Memory B cell (primary cell): ENCODE measurements at places on chromosomes 3 and 15.

DNA sequence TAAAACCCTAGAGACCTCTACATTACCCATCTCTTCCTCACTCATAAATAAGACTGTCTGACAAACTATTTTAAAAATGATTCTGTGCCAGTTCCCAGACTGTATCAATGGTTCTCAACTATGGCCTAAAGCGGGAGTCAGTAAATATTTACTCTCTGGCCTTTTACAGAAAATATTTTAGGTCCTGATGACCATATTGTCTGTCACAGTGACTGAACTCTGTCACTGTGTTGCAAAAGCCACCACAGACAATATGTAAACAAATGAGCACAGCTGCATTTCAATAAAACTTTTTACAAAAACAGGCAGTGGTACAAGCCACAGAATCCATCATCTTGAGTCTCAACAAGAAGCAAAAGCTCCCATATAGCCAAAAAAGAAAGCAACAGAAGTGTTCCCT lies 45.4 kb downstream of the PLOD2 start:
- H3K27ac ChIP-seq: no peak overlapping the region
- no peak overlapping the region for H3K4me3 ChIP-seq
- H3K27me3 ChIP-seq: no peaks in the 10 kb centered on the region

GRCh38 chr3:113151461-113152031 lies 59.8 kb upstream of the BOC start:
- no peak overlapping the region for H3K27ac ChIP-seq
- no peaks in the 10 kb centered on the region for H3K36me3 ChIP-seq
- H3K4me3 ChIP-seq: no peak overlapping the region
- peaks cover 2% of the 10 kb centered on the region for H3K4me1 ChIP-seq
- DNase-seq: no peak
- H3K27me3 ChIP-seq: no peaks in the 10 kb centered on the region

DNA sequence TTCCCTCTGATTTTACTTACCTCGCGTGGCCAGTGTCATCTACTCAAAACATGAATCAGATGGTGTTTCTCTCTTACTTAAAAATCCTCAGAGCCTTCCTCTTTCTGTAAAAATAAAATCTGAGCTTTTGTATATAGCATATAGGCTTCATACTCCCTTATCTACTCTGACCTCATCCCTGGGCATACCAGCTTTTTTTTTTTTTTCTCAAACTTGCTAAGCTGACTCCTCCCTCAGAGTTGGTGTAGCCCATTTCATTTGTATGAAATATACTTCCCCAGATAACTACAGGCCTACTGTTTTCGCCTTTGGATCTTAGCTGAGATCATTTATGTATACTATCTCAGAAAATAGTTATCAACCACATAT lies 648.9 kb upstream of the ALCAM start:
- peak overlapping the region; percentile 96 for H3K27ac ChIP-seq
- H3K4me1 ChIP-seq: peaks cover 22% of the 10 kb centered on the region
- no peaks in the 10 kb centered on the region for H3K27me3 ChIP-seq

GRCh38 chr3:58708116-58708791 lies 41.7 kb upstream of the FAM3D start:
- no peak for DNase-seq
- H3K27ac ChIP-seq: no peak overlapping the region
- no peak overlapping the region for H3K4me3 ChIP-seq
- H3K4me1 ChIP-seq: no peaks in the 10 kb centered on the region
- H3K36me3 ChIP-seq: no peaks in the 10 kb centered on the region
- peaks cover 7% of the 10 kb centered on the region for H3K27me3 ChIP-seq

DNA sequence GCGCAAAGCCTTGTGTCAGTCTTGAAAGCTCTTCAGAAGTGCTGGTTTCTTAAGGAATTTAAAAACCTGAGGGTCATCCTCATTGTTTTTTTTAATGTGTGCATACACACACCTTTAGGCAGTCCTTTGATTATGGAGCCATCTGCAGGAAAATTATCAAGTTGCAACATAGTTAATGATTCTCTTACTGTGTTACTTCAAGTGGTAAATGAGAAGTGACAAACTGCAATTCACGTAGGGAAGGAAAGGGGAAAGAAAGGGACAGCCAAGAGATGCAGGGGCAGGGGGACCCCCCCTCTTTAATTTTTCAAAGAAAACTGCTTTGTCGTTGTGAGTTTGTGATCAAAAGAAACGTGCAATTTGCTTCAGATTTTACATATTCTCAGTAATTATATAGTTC lies 162.4 kb upstream of the CGNL1 start:
- peak; percentile 14 for DNase-seq
- no peaks in the 10 kb centered on the region for H3K27me3 ChIP-seq
- peaks cover 24% of the 10 kb centered on the region for H3K4me1 ChIP-seq
- H3K36me3 ChIP-seq: peaks cover 6% of the 10 kb centered on the region
- no peak overlapping the region for H3K27ac ChIP-seq

GRCh38 chr3:171829841-171830517 lies 13.2 kb upstream of the TMEM212 start:
- H3K36me3 ChIP-seq: no peaks in the 10 kb centered on the region
- H3K27ac ChIP-seq: no peak overlapping the region

DNA sequence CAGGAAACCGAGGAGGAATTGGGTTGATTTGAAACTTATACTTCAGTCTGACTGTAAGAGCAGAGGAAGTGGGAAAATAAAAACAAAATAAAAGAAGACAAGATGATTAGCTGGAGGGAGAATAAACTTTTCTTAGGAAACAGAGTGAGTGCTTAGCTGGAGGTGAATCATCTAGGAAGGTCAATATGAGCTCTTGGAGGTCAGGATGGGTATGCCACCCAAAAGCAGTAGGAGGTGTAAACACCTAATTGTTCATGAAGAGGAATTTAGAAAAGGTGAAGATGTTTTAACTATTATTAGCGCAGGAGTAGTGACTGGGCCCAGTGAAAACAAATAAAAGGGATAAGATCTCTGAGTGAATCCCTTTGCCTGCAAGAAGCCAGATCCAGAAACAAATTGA lies 39.9 kb upstream of the ARL14 start:
- no peaks in the 10 kb centered on the region for H3K4me1 ChIP-seq
- no peak overlapping the region for H3K4me3 ChIP-seq
- peaks cover 5% of the 10 kb centered on the region for H3K27me3 ChIP-seq
- no peaks in the 10 kb centered on the region for H3K36me3 ChIP-seq
- no peak for DNase-seq

GRCh38 chr15:24682002-24682401 lies 6.4 kb downstream of the NPAP1 start:
- H3K27me3 ChIP-seq: no peaks in the 10 kb centered on the region
- H3K4me3 ChIP-seq: no peak overlapping the region
- DNase-seq: no peak
- no peaks in the 10 kb centered on the region for H3K36me3 ChIP-seq
- H3K4me1 ChIP-seq: no peaks in the 10 kb centered on the region

- peaks cover 4% of the 10 kb centered on the region for H3K4me1 ChIP-seq
- no peak overlapping the region for H3K4me3 ChIP-seq
- no peak overlapping the region for H3K27ac ChIP-seq
- no peak for DNase-seq
- no peaks in the 10 kb centered on the region for H3K36me3 ChIP-seq
Observed at GRCh38 chr3:61378311-61378710, 127.1 kb upstream of the FHIT start.

DNA sequence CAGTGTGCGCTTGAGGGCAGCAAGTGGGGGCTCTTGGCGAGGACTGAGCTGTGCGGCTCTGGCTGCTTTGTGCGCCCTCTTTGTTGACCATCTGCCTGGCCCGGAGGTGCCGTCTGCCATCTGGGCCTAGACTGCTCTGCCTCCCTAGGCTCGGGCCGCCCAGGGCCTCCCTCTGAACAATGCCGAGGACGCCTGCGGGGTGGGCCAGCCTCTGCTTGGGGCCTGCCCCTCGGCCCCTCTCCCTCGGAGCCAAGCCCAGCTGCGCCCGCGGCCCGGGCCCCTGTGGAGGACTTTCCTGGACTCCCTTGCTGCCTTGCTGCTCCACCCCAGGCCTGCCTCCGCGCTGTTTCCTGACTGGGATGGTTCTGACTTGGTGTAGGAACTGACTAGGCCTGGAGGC lies 31.9 kb upstream of the SPSB4 start:
- DNase-seq: no peak
- H3K36me3 ChIP-seq: peaks cover 2% of the 10 kb centered on the region
- H3K4me3 ChIP-seq: no peak overlapping the region
- H3K27me3 ChIP-seq: peaks cover 8% of the 10 kb centered on the region

- H3K4me1 ChIP-seq: peaks cover 25% of the 10 kb centered on the region
- no peak overlapping the region for H3K4me3 ChIP-seq
- peak; percentile 36 for DNase-seq
- no peaks in the 10 kb centered on the region for H3K27me3 ChIP-seq
- H3K27ac ChIP-seq: peak overlapping the region; percentile 93
Observed at GRCh38 chr3:15795651-15796308, 2.0 kb downstream of the ANKRD28 start.

DNA sequence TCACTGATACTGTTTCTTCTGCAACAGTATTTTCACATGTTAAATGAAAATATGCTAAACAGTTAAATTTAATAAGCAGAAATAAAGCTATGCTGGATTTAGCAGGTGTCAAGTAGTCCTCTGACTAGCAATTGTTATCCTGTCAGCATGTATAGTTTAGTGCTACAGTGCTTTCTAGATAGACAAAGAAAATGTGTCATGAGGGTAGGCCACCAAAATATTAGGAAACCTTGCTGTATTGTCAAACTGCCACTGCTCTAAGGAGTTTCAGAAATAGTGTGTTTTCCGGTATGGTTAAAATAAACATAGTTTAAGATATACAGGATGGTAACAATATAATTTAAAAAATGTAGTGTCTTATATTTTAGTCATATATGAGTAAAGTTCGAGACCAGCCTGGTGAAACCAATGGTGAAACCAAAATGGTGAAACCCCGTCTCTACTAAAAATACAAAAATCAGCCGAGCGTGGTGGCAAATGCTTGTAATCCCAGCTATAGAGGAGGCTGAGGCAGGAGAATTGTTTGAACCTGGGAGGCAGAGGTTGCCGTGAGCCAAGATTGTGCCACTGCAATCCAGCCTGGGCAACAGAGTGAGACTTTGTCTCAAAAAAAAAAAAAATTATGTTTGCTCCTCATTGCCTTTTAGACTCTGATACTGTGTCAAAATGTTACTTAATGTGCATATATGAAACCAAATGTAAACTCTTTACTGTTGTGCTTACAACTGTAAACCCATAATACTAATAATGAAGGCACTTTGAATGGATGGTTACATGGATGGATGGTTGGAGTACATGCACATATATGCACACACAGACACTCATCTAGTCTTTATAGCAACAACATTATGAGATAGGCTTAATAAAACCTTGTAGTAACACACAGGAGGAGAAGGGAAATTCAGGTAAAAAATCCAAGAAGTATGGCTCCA lies 204.8 kb downstream of the RSRC1 start:
- no peaks in the 10 kb centered on the region for H3K4me1 ChIP-seq
- H3K4me3 ChIP-seq: no peak overlapping the region
- H3K27me3 ChIP-seq: no peaks in the 10 kb centered on the region
- no peak overlapping the region for H3K27ac ChIP-seq
- H3K36me3 ChIP-seq: peaks cover 16% of the 10 kb centered on the region

- DNase-seq: no peak
- no peaks in the 10 kb centered on the region for H3K36me3 ChIP-seq
- H3K4me1 ChIP-seq: no peaks in the 10 kb centered on the region
- no peak overlapping the region for H3K4me3 ChIP-seq
Observed at GRCh38 chr3:77256584-77257503, 216.9 kb downstream of the ROBO2 start.

GRCh38 chr15:55741833-55742497 lies 987 bp downstream of the PRTG start:
- no peaks in the 10 kb centered on the region for H3K36me3 ChIP-seq
- DNase-seq: no peak
- H3K4me1 ChIP-seq: peaks cover 2% of the 10 kb centered on the region
- peaks cover 13% of the 10 kb centered on the region for H3K27me3 ChIP-seq
- no peak overlapping the region for H3K27ac ChIP-seq
- no peak overlapping the region for H3K4me3 ChIP-seq

DNA sequence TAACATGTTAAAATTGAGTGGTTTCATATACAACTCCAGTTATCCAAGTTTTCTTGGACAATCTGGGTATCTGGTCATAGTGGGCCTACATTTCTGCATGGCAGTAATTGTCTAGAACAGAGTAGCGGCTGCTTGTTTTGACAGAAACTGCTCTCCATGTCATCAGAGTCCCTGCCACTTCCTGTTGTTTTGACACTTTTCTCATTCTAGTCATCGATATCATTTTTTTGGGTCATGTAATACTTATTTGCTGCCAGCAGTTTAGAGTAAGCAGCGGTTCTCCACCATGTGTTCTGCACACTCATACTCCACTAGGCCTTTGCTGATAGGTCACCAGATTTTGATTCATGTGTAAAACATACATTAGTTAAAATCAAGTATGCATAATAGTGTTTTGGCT lies 81.5 kb downstream of the SLC25A26 start:
- no peak for DNase-seq
- H3K4me3 ChIP-seq: no peak overlapping the region
- H3K4me1 ChIP-seq: peaks cover 39% of the 10 kb centered on the region
- peak overlapping the region; percentile 83 for H3K27ac ChIP-seq
- peaks cover 17% of the 10 kb centered on the region for H3K36me3 ChIP-seq

- peaks cover 18% of the 10 kb centered on the region for H3K27me3 ChIP-seq
- DNase-seq: no peak
- H3K36me3 ChIP-seq: no peaks in the 10 kb centered on the region
- no peak overlapping the region for H3K27ac ChIP-seq
Observed at GRCh38 chr3:126376444-126376843, 18.3 kb upstream of the CFAP100 start.

DNA sequence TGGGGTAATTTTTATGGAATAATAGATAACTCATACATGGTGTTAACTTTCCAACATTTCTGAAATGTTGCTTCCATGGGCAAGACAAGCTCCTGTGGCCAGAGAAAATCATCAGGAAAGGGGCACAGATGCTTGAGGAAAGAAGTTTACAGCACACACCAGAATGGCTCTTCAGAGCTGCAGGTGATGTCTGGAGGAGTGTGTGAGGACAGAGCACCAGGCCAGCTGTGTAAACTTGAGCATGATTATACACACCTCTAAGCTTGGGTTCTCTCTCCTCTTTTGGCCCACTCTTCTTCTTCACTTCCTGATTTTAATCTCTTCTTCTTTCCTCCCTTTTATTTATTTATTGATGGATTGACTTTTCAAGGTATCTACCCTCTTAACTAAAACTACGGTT lies 676.0 kb downstream of the GRM7 start:
- H3K36me3 ChIP-seq: no peaks in the 10 kb centered on the region
- no peaks in the 10 kb centered on the region for H3K27me3 ChIP-seq
- no peak for DNase-seq
- H3K4me3 ChIP-seq: no peak overlapping the region
- no peak overlapping the region for H3K27ac ChIP-seq
